ENCODE measurements at places on chromosomes 1 and 21. TPM values are rescaled to one million over a fixed set of nuclear protein-coding genes. Genes with fewer than 3 reads are reported as not detected.

DNA sequence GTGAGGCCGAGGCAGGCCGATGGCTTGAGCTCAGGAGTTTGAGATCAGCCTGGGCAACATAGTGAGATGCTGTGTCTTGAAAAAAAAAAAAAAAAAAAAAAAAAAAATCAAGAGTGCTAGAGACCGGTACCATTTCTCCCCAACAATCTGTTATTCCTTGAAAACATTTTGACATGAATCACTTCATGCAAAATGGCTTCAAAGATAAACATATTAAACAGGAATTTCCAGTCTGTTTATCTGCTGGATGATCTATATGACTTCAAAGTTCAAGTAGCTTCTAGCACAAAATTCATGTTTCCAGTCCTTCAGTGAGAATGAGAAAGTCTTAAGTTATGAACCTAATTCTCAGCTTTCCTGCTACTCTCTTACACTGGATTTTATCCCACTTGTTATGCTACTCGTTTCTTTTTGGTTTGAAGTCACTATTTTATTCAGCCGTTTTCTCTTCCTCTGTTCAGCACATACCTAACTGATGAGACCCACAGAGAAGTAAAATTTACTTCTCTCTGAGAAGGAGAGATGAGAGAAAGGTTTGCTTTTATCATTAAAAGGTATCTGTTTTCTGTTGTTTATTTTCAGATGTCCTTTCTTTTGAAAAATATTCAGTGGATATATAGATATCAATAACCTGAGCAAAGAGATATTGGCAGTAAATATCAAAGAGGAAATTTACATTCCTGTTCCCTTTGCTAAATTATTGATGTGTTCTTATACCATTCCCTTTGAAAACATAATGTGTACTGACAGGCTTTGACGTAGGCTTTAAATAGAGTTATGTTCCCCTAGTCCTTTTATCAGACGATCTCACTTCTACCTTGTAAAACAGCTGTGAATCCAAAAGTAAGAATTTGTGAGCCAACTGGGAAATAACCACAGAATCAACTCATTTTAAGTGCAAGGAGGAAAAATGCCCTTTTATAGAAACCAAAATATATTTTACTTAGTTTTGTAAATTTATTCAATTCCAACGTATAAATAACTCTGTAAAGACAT, 38.2 kb downstream of the CD46 start:
- no peak overlapping the region for H3K27ac ChIP-seq
- no peak for DNase-seq
- H3K4me1 ChIP-seq: no peaks in the 10 kb centered on the region
- H3K36me3 ChIP-seq: peaks cover 22% of the 10 kb centered on the region
- H3K27me3 ChIP-seq: no peaks in the 10 kb centered on the region
- no peak overlapping the region for H3K4me3 ChIP-seq

DNA sequence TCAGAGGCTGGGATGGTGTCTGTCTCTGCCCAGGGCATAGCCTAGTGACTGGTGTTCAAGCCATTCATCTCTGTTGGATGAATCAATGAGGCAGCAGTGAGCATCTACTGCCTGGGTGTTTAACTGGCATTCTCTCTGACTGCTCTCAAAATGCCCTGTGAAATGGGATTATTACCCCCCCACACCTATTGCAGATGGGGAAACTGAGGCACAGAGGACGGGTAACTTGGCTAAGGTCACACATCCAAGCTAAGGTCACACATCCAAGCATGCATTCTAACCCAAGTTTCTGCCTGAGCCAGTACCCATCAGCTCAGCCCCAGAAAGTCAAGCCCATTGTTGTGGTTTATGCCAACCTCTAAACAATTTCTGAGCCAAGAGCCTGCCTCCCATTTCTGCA, 5.0 kb downstream of the TTC39A start:
- H3K4me3 ChIP-seq: no peak overlapping the region
- H3K27me3 ChIP-seq: no peaks in the 10 kb centered on the region
- no peaks in the 10 kb centered on the region for H3K4me1 ChIP-seq
- no peak overlapping the region for H3K27ac ChIP-seq
- H3K36me3 ChIP-seq: no peaks in the 10 kb centered on the region
- no peak for DNase-seq

DNA sequence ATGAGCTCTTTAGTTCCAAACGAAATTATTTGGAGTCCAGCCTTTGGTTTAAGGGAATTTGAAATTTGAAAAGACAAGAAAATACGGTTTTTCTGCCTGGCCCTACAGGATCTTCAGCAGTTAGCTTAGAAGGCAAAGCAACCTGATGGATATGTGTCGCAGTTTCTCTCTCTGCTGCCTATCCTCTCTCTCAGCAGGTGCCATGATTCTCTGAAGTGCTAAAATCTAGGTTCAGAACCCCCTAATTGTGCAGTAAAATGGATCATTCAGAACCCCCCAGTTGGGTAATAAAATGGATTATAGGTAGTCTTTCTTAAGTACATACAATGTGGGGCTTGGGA, 446 bp upstream of the DEPDC1 start:
- H3K27me3 ChIP-seq: no peaks in the 10 kb centered on the region
- no peaks in the 10 kb centered on the region for H3K36me3 ChIP-seq
- peak overlapping the region; percentile 99 for H3K4me3 ChIP-seq
- H3K4me1 ChIP-seq: peaks cover 22% of the 10 kb centered on the region
- H3K27ac ChIP-seq: no peak overlapping the region
- DNase-seq: no peak

- no peaks in the 10 kb centered on the region for H3K36me3 ChIP-seq
- no peak overlapping the region for H3K4me3 ChIP-seq
- no peak overlapping the region for H3K27ac ChIP-seq
- peaks cover 16% of the 10 kb centered on the region for H3K4me1 ChIP-seq
- no peaks in the 10 kb centered on the region for H3K27me3 ChIP-seq
These were observed 12.7 kb downstream of the FAM89A start for GRCh38 chr1:231027136-231027925.

GRCh38 chr1:10046356-10047085, 13.8 kb downstream of the UBE4B start:
- H3K4me3 ChIP-seq: no peak overlapping the region
- H3K36me3 ChIP-seq: no peaks in the 10 kb centered on the region
- no peak for DNase-seq
- no peaks in the 10 kb centered on the region for H3K27me3 ChIP-seq

DNA sequence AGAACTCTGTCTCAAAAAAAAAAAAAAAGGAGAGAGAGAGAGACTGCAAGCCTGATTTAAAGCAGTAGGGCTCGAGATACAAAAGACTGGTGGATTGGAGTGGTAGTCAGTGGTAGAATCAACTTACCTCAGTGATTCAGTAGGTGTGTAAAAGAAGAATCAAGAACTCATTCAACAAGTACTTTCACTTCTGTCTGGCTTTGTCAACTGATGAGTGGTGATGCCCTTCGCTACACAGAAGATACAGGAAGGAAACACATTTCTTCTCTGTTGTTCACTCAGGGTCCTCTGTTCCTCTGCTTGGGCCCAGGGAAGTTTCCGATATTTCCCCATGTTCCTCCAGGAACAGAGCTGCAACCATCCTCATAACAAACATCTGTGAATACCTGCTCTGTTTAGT, 68.6 kb upstream of the COG2 start:
- no peak overlapping the region for H3K4me3 ChIP-seq
- H3K36me3 ChIP-seq: no peaks in the 10 kb centered on the region
- no peaks in the 10 kb centered on the region for H3K4me1 ChIP-seq

GRCh38 chr1:180255536-180256340, 25.7 kb downstream of the LHX4 start:
- no peak overlapping the region for H3K4me3 ChIP-seq
- H3K27me3 ChIP-seq: no peaks in the 10 kb centered on the region
- no peaks in the 10 kb centered on the region for H3K4me1 ChIP-seq
- no peak overlapping the region for H3K27ac ChIP-seq
- H3K36me3 ChIP-seq: no peaks in the 10 kb centered on the region
- DNase-seq: no peak

- H3K4me3 ChIP-seq: no peak overlapping the region
- no peak overlapping the region for H3K27ac ChIP-seq
- no peaks in the 10 kb centered on the region for H3K27me3 ChIP-seq
- peaks cover 15% of the 10 kb centered on the region for H3K4me1 ChIP-seq
- H3K36me3 ChIP-seq: no peaks in the 10 kb centered on the region
These were observed 6.4 kb downstream of the MYOM3 start for GRCh38 chr1:24105368-24106160.

DNA sequence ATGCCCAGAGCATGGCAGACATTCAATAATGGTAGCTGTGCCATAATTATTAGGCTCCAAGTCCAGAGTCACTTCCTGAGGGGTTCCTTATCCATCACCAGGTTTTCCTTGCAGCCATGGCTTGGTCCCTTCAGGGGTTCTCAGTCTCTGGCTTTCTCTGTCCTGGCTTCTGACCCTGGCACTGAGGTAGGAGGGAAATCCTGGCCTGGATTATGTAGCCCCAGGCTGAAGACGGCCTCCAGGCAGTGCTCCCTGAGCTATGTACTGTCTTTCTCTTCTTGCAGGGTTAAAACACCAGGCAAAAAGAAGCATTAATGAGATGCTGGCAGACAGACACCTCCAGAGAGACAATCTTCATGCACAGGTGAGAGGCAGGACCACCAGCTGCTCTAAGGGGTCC, 9.5 kb upstream of the PADI3 start:
- DNase-seq: peak; percentile 73
- H3K36me3 ChIP-seq: no peaks in the 10 kb centered on the region
- H3K4me3 ChIP-seq: no peak overlapping the region
- peaks cover 1% of the 10 kb centered on the region for H3K4me1 ChIP-seq
- H3K27me3 ChIP-seq: peaks cover 8% of the 10 kb centered on the region

DNA sequence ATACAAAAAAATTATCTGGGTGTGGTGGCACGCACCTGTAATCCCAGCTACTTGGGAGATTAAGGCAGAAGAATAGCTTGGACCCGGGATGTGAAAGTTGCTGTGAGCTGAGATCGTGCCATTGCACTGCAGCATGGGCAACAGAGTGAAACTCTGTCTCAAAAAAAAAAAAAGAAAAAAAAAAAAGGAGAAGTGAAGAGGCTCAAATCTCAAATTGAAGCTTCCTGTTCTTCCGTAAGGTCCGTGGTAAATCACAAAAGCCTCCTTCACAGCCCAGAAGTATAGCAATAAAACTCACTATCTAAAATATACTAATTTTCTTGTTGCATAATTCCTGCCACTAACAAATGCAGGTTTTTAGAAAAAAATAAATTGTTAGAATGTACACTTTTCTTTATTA, 498.2 kb upstream of the BRINP3 start:
- no peak for DNase-seq
- no peaks in the 10 kb centered on the region for H3K27me3 ChIP-seq
- no peak overlapping the region for H3K4me3 ChIP-seq
- H3K27ac ChIP-seq: no peak overlapping the region
- H3K4me1 ChIP-seq: no peaks in the 10 kb centered on the region

GRCh38 chr1:198141668-198142351, 15.0 kb upstream of the NEK7 start:
- no peak overlapping the region for H3K4me3 ChIP-seq
- DNase-seq: no peak
- H3K27ac ChIP-seq: no peak overlapping the region
- no peaks in the 10 kb centered on the region for H3K36me3 ChIP-seq

DNA sequence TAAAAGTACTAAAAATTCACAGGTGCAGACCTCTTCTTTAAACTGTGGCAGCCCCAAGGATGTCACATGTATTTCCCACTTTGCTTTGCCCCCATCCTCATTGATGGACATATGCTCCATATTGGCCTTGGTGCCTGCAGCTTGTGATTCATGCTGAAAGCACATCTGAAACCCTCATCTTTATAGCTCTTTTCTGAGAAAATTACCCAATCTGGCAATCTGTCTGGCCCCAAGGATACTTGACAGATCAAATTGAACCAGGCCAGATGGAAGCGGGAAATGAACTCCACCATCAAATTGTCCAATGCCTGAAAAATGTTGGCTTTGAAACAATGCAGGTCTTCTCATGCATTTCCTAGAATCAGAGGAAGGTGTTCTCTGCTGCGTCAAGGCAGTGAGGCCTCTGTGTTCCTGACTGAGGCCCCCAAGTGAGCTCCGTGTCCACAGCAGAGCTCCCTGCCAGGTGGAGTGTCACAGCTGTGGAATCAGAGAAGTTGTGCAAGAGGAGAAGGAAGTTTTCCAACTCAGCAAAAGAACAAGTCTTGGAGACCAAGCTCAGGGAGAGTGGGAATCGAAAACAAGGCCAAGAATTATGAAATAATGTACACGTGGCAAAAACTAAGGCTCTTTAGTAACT, 323.7 kb downstream of the PLPP3 start:
- no peak overlapping the region for H3K27ac ChIP-seq
- DNase-seq: no peak
- H3K4me3 ChIP-seq: no peak overlapping the region
- no peaks in the 10 kb centered on the region for H3K4me1 ChIP-seq
- H3K36me3 ChIP-seq: no peaks in the 10 kb centered on the region

DNA sequence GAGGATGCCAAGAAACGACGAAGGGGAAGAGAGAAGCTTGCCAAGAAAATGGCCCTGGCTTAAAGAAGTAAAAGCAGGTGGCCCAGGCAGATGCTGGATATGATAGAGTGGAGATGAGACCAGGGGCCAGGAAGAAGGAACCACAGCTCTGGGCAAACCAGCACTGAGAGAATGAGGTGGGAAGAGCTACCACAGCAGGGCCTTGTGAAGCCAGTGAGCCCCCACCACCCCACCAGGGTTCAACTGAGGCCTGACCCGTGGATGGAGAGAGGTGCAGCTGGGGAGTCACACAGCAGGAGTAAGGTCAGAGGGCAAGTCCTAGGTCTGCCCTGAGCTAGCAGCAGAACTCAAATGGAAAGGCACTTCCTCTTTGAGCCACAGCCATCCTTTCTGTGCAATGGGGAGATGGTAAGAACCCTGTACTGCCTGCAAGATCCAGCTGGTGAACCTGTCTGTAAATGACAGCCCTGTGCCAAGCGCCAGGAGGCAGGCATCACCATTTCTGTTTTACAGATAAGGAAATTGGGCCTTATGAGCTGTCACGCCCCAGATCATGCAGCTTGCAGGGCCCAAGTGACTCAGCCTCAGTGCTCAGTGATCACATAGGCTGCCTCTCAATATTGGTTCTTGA, 8.5 kb downstream of the SH3BGRL3 start:
- DNase-seq: no peak
- no peak overlapping the region for H3K27ac ChIP-seq
- H3K4me1 ChIP-seq: peaks cover 14% of the 10 kb centered on the region
- no peak overlapping the region for H3K4me3 ChIP-seq
- no peaks in the 10 kb centered on the region for H3K27me3 ChIP-seq
- H3K36me3 ChIP-seq: peaks cover 1% of the 10 kb centered on the region

DNA sequence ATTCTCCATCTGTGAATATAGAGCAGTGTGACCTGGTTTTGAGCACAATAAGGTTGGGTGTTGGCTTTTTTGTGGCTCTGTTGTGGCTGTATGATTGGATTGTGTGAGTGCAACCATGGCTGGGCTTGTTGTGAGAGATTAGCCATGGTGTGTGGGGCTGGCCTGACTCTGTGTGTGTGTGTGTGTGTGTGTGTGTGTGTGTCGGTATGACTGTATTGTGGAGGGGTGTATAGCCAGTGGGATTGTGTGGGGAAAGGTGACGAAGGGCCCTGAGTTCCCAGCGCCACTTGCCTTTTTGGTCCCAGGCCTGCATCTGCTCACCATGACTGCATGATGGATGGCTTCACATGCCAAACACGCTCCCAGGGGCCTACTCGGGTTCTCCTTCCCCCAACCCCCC, 5.9 kb upstream of the SLC6A9 start:
- H3K27me3 ChIP-seq: peaks cover 5% of the 10 kb centered on the region
- H3K4me1 ChIP-seq: no peaks in the 10 kb centered on the region
- no peak overlapping the region for H3K27ac ChIP-seq
- H3K36me3 ChIP-seq: no peaks in the 10 kb centered on the region

NBPF4 gene
- total RNA-seq: not detected

HAO2 gene
- not detected for total RNA-seq

CR1 gene
- total RNA-seq: not detected

UBL4B gene
- total RNA-seq: not detected

ROR1 gene
- 10.9 TPM for total RNA-seq

MPL gene
- 0.18 TPM for total RNA-seq

MIGA1 gene
- 13.7 TPM for total RNA-seq

RSPH1 gene
- total RNA-seq: not detected

PYHIN1 gene
- total RNA-seq: not detected
